ENCODE measurements at places on chromosomes 5 and 9.
A peak's percentile ranks its signal among the peaks of the same experiment; 100 is the strongest.

DNA sequence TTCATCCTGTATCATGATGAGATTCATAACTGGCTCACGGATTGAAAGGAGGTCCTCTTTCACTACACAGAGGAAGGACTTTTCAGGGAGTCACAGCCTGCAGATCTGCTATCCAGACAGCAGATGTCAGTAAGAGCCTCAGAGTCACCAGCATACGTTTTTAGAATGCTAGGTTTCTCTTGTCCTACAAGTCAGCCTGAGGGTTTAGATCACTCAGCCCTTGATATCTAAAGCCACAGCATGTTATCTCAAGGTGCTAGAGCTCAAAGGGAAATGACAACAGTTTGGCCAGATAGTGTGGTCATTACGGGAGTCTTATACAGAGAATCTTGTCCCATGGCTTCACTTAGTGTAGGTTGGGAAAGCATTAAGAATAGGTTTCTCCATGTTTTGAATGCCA is 30.9 kb upstream of the SLC46A2 start:
- peak; percentile 91 for ATAC-seq

GRCh38 chr9:36074870-36075532 is 38.3 kb downstream of the RECK start:
- ATAC-seq = no peak

GRCh38 chr9:6194934-6195333 is 20.7 kb upstream of the IL33 start:
- ATAC-seq = no peak

- no peak for ATAC-seq
Measured at GRCh38 chr9:4982721-4983482, 2.2 kb upstream of the JAK2 start.

GRCh38 chr9:114549697-114550330 is 37.8 kb upstream of the ATP6V1G1 start:
- peak; percentile 16 for ATAC-seq

DNA sequence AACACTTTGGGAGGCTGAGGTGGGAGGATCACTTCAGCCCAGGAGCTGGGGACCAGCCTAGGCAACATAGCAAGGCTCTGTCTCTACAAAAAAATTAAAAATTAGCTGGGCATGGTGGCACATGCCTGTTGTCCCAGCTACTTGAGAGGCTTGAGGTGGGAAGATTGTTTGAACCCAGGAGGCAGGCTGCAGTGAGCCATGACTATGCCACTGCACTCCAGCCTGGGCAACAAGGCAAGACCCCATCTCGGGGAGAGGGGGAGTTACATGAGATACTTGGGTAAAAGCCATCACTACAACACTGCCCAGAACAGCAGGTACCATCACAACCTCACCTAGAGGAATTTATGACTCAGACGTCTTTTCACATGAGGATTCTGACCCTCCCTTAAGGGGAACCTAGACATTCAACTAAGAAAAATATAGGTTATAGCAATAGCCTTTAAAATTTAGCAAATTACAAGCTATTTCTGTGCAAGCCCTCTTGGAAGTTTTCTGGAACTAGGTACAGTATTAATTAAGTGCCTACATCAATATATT is 143.5 kb downstream of the NFIB start:
- ATAC-seq = no peak

DNA sequence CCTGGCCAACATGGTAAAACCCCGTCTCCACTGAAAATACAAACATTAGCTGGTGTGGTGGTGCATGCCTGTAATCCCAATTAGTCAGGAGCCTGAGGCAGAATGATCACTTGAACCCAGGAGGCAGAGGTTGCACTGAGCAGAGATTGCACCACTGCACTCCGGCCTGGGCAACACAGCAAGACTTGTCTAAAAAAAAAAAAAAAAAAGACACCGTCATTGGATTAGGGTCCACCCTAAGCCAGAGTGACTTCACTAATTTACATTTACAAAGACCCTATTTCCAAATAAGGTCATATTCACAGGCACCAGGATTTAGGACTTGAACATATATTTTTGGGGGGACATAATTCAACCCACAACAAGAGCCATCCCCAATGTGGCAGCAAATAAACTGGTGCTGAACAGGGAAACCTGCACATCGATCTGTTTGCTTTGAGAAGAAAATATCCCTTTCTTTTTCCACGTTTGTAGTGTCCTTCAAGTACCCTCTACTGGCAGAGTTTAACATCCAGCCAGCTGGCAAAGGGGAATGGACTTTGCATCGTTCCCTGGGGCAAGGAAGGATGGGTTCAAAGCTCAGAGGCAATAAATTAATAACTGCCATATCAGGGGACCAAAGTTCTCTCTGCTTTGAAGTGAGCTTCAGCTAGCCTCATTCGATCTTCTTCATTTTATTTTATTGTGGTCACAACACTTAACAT is 3.7 kb upstream of the DNAJC25 start:
- no peak for ATAC-seq

All from motor neuron (in vitro differentiated cells).